Activated CD8-positive, alpha-beta memory T cell treated with anti-CD3 and anti-CD28 coated beads for 48 hours (primary cell): ENCODE measurements at places on chromosomes 5 and 9.
A peak's percentile ranks its signal among the peaks of the same experiment; 100 is the strongest.

GRCh38 chr5:173781816-173782670 is 106.1 kb upstream of the CPEB4 start:
- DNase-seq, result peak; percentile 4

DNA sequence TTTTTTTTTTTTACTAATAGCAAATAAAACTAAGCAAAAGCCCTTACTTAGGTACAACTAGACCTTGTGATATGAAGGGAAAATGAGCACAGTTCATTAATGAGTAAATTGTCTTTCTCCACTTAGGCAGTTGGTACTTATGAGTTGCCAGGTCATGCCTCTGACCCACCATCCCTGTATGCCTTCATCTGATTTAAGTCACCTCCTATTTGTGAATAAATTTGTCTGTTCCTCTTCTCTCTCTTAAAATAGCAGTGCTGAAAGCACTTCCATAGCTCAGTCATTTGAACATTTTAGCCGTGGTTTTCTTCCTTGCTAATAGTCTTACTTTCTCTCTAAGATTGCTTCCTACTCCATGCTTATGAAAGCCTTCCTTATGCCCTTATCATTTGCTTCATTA is 61.4 kb downstream of the SLC44A1 start:
- DNase-seq, result no peak

DNA sequence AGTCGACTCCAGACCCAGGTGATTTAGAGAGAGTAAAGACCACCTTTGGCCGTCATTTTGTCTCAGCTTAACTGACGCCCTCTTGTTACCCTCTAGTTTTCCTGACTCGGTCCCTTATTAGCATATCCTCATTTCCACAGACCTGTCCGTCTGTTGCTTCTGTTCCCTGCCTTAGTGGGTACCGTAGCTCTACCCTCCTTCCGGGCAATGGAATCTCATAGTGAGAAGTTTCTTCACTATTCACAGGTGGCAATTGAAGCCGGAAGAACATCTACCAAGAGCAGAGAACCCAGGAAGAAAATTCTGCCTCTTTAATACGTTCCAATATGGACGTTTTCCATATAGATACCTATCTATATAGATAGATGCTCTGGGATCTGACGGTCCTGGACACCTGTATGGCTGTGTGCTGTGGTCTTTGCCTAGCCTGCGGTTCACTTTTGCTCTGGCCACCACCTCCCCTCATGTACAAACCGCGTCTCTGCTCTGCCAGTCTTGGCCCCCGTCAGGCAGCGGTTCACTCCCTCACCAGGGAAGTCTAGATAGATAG is 652 bp upstream of the TMEM161B start:
- DNase-seq, result no peak

GRCh38 chr9:133584167-133584558 is 25.0 kb downstream of the FAM163B start:
- no peak for DNase-seq

- DNase-seq, result no peak
Measured at GRCh38 chr5:87722286-87722685, 309.6 kb upstream of the CCNH start.

GRCh38 chr5:96919754-96920197 is 16.1 kb upstream of the LNPEP start:
- DNase-seq, result no peak

GRCh38 chr5:98905857-98906688 is 22.7 kb downstream of the CHD1 start:
- DNase-seq, result no peak

DNA sequence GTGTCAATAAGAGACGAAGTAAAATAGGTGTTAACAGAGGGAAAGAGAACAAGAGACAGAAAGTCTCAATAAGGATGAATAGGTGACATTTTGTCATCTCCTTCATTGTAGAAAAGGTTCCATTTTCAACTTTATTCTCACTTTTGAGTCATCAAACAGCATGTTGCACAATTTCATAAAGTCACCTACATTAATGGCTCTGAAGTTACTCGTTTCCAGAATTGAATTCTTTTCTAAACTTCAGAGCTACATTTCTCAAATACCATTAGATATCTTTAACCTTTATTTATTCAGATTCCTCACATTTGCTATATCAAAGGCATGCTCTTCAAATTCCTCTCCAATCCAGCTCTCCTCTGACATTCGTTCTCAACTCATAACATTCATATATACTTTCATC is 13.1 kb downstream of the ADAMTS6 start:
- no peak for DNase-seq

DNA sequence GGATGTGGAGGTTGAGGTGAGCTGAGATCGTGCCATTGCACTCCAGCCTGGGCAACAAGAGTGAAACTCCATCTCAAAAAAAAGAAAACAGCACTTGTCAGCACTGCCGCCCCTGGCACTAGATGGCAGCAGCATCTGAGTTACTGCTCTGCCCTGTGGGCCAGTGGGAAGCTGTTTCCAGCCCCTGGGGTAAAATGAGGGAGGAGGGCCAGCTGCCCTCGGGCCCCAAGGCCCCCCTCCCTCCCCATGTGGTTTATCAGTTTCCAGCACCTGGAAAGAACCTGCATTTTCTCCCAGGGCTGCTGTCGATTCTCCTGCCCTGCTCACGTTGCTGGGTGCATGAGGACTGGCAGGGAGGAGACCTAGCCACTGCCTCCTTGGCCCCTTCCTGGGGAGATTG is 13.2 kb upstream of the CEL start:
- no peak for DNase-seq

- no peak for DNase-seq
Measured at GRCh38 chr5:178330791-178331404, 98.3 kb upstream of the PHYKPL start.

DNA sequence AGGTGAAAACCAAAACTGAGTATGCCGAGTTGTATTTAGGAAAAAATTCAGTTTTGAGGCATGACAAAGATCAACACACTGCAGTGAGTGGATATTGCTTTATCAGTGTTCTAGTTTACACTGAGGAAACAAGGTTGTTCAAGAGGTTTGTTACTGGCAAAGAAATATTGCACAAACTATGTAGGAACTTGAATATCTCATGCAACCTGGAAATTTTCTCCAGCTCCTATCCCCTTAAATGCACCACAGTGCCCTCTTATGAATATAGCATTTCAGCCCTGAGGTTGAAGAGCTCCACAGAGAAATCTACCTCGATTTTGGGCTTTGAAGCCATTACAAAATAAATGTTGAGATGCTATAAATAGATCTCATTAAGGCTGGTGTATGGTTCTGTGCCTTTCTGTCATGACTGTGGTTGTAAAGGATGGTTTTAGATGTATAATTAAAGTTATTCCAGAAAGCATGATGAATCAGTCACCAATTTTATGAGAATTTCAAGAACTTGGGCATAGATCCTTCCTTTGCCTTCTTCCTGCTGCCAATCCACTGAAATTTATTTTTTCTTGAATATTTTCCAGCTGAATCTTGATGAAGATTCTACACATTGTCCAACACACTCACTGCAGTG is 159.3 kb downstream of the SPATA31D1 start:
- no peak for DNase-seq

DNA sequence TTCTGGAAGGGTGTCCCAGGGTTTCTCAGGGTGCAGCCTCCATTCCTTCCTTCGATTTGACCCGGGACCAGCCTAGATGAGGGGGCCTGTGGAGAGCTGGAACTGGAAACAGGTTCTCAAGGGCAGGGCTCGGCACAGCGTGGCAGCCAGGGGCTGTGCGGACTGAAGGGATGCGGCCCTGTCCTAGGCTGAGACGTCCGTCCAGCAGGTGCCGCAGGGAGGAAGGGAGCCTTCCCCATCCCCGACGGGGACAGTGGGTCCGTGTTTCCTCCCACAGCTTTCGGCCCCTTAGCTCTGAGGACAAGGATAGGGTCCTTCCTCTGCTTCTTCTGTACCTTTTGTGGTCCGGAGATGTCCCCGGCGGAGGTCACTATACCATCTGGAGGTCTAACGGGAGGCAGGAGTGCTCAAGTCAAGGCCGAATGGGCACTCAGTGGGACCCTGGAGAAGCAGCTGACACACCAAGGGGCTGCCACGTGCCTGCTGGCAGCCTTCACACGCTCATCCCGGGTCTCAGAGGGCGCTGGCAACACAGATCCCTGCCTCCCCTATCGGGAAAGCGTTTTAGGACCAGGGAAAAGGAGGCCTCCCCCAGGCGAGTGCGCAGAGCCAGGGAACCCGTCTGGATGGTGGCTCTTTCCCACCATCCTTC is 49.9 kb downstream of the USP20 start:
- DNase-seq, result no peak

- no peak for DNase-seq
Measured at GRCh38 chr5:79560771-79561524, 47.0 kb upstream of the HOMER1 start.

DNA sequence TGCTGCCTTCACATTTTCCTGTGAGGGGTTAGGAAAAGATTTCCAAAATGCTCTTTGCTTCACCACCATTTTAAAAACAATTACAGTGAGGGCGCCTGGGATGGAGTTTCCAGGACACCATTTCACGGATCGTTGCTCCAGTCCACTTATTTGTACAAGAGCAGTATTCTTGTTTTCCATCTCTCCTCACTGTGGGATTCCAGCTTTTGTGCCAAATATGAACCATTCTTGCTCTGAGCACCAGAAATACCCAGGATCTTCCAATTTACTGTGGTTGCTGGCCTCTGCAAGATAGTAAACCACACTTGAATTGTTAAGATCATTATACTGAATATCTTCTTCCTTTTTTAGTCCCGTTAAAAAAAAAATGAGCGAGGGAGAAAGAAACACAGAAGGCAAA is 899.5 kb downstream of the TLE1 start:
- no peak for DNase-seq

DNA sequence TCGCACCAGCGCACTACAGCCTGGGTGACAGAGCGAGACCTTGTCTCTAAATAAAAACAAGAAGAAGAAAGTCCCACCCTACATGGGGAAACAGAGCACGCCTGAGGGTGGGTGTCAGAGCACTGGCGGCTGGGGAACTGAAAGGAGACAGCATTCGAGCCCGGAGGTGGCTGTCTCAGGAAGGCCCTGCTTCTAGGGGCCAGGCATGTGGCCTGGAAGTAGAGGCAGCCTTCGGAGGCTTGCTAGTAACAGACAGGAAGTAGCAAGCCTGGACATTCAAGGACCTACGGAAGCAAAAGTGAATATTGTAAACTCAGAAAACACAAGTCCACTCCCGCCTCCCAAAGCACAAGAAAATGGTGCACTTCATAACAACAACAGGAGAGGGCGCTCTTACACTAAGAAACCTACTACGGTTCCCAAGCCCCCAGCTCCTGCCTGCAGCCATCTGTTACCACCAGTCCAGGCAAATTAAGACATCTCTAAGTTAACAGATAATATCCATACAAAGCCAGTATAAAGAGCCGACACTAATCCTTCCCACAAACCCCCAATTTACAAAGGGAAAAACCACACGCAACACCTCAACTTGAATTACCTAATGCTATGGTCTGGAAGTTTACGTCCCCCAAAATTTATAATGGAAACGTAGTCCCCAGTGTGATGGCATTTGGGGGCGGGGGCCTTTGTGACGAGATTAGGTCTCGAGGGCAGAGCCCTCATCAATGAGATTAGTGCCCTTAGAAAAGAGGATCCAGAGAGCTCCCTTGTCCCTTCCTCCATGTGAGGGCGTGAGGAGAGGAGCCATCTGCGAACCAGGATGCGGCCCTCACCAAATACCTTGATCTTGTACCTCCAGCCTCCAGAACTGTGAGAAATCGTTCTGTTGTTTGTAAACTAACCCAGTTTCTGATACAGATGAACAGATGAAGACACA is 7.7 kb downstream of the RASGEF1C start:
- DNase-seq, result no peak

- DNase-seq, result no peak
Measured at GRCh38 chr5:166068547-166069335, 2222.7 kb upstream of the WWC1 start.

- DNase-seq, result peak; percentile 94
Measured at GRCh38 chr9:37119907-37120842, at the start of gene ZCCHC7. Gene ZCCHC7, plus strand, starts transcription at chr9:37120574.

GRCh38 chr5:38104497-38105230 is 153.7 kb upstream of the EGFLAM start:
- no peak for DNase-seq

DNA sequence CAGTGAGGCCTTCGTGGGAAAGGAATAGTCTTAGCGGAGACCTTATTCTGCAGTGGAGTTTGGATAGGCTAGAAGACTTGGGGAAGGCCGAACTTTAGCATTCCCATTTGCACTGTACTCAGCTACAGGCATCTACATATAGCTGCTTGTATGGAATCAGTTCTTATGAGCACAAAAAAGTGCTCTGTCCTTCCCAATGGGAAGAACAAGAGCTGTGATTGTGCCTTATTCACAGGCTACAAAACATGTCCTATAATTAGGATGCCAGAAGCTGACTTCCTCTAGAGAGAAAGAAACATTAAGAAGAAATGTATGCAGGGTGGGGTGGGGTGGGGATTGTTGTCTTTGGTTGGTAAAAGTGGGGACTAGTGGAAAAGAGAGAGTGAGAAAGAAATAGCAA is 154.7 kb downstream of the ATP10B start:
- DNase-seq, result no peak

- no peak for DNase-seq
Measured at GRCh38 chr5:149205625-149206523, 64.6 kb downstream of the ABLIM3 start.

DNA sequence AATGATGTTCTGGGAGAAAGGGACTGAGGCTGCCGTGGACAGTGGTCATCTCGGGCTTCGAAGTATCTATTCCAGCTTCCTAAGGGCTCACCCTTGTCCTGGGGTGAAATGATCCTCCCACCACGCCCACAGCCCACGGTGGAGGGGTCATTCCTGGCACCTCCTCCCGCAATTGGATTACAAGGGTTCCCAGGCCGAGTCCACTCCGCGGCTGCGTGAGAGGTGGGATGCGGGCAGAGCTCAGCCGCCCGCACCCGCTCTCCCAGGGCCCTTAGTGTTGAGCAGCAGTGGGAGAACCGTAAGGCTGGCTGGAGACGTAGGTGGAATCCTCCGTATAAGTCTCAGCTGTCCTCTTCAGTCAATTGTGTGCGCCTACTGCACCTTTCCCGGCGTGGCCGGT is 273.3 kb upstream of the ADAMTS16 start:
- DNase-seq, result no peak

DNA sequence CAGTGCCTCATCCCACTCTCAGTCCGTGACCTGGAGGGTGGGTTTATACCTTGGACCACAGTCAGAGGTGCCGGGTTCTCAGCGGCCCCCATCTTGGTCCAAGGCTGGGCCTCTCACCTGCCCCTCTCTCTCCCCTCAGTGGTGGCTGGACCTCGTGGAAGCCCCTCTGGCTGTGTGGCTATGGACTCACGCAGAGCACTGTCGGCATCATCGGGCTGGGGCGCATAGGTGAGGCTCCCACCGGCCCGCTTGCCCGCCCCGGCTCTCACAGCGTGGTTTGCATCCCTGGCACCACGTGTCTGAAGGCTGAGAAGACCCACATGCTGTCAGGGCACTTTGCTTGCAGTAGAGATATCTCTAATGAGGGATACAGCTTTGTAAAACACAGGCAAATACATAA is 5.8 kb downstream of the GRHPR start:
- DNase-seq, result no peak

GRCh38 chr9:22657713-22658112 is 211.1 kb downstream of the DMRTA1 start:
- no peak for DNase-seq

- no peak for DNase-seq
Measured at GRCh38 chr5:154196955-154197652, 6.6 kb downstream of the GALNT10 start.

GRCh38 chr5:142046191-142046590 is 33.4 kb upstream of the GNPDA1 start:
- no peak for DNase-seq
